ENCODE measurements at places on chromosomes 6 and 20.

DNA sequence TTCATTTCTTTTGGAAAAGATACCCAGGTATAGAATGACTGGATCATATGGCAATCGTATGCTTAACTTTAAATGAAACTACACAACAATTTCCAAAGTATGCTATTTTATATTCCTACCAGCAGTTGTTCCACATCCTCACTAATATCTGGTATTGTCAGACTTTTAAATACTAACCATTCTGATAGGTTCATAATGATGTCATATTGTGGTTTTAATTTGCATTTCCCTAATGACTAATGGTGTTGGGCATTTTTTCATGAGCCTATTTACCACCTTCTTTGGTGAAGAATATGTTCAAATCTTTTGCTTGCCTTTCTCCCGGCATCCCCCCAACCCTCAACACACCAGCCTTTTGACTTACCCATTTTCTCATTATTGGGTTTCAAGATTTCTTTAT lies 96.2 kb upstream of the HMGN3 start:
- no peak for DNase-seq

DNA sequence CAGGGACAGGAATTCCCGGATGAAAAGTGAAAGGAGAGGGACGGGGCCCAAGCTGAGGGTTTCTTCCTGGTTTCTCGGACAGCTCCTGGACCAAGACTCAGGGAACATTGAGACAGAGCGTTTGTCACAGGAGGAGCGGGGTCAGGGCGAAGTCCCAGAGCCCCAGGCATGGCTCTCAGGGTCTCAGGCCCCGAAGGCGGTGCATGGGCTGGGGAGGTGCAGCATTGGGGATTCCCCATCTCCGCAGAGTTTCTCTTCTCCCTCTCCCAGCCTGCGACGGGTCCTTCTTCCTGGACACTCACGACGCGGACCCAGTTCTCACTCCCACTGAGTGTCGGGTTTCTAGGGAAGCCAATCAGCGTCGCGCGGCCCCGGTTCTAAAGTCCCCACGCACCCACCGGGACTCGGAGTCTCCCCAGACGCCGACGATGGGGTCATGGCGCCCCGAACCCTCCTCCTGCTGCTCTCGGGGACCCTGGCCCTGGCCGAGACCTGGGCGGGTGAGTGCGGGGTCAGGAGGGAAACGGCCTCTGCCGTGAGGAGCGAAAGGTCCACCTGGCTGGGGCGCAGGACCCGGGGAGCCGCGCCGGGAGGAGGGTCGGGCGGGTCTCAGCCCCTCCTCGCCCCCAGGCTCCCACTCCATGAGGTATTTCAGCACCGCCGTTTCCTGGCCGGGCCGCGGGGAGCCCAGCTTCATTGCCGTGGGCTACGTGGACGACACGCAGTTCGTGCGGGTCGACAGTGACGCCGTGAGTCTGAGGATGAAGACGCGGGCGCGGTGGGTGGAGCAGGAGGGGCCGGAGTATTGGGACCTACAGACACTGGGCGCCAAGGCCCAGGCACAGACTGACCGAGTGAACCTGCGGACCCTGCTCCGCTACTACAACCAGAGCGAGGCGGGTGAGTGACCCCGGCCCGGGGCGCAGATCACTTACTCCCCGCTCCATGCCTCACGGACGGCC lies 54.6 kb upstream of the POLR1H start:
- no peak for DNase-seq

- DNase-seq, result peak; percentile 99
These were observed 36.4 kb downstream of the HFE start for GRCh38 chr6:26123675-26123946.

GRCh38 chr20:22515264-22515663 lies 69.1 kb downstream of the FOXA2 start:
- no peak for DNase-seq

GRCh38 chr20:41392295-41392694 lies 25.7 kb upstream of the EMILIN3 start:
- no peak for DNase-seq

DNA sequence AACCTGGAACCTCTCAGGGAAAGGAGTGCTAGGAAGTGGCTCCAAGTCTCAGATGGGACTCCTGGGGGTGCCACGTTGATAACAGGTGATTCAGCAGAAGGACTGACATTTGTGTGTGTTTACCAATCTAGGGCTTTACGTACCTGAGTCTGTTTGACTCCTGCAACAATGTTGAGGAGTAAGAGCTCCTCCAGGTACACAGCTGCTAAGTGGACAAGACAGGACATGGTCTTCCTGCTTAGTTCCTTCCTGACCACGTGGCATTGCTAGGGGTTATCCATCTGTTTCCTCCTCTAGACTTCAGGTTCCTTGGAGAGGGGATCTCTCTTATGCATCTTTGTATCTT lies 164.5 kb upstream of the SLC24A3 start:
- DNase-seq, result no peak

DNA sequence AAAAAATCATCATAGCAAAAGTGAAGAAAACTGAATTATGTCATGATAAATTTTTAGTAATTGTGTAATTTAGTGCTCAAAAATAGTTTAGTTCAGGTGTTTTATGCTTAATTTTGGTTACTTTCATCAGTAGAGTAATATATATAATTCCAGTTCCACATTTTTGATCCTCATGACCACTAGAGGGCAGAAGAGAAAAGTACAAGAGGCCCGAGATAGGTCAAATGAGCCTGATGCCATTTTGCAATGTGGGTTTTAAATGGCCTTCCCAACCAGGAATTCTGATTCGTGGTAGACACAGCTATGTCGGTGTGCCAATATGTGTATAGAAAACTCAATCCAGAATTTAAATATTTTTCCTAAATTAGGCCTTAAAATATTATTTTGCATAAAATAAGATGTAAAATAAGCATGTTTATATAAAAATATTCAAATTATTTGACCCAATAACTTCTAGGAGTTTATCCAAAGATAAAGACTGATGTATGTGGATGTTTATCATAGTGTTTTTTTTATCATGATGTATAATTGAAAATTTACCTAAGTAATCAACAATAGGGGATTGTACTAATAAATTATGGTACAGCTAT lies 159.7 kb upstream of the RPS6KA2 start:
- DNase-seq, result peak; percentile 62

- DNase-seq, result no peak
These were observed 29.9 kb downstream of the EZR start for GRCh38 chr6:158789115-158789917.

- DNase-seq, result no peak
These were observed 40.8 kb upstream of the TIAM2 start for GRCh38 chr6:154954347-154954746.

DNA sequence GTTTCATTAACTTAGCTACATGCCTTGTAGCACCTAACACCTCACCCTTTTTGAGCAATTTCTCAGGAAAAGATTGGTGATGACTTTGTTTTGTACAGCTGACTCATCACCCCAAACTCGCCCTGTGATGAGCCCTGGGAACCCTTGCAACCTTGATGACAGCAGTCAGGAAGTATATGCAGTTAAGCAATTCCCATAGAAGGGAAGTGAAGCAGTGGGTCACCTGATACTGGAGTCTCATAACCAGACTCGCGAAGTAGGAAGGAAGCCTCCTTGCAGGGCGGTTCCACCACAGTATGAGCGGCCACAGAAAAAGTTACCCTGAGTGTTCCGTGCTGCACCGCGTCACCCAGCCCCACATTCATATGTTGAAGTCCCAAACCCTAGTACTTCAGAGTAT lies 82.0 kb upstream of the EDN1 start:
- no peak for DNase-seq

DNA sequence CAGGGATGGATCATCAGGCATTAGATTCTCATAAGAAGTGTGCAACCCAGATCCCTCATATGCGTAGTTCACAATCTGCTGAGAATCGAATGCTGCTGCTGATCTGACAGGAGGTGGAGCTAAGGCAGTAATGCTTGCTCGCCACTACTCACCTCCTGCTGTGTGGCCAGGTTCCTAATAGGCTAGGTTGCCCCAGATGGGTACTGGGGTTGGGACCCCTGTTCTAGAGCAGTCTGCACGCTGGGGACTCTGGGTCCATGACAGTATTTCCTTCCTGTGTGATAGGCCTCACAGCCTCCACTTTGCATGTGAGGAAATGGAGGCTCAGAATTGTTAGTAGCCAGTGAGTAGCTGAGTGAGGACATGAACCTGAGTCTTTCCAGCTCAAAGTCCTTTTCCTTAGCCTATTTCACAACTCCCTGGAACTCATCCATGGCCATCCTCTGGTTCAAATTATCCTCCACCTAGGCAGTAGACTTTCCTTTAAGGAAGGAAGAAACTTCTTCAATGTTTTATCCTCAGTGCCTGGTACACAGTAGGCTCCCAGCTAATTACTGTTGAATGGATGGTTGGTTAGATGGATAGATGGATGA lies 117.2 kb downstream of the SYCP2 start:
- no peak for DNase-seq

DNA sequence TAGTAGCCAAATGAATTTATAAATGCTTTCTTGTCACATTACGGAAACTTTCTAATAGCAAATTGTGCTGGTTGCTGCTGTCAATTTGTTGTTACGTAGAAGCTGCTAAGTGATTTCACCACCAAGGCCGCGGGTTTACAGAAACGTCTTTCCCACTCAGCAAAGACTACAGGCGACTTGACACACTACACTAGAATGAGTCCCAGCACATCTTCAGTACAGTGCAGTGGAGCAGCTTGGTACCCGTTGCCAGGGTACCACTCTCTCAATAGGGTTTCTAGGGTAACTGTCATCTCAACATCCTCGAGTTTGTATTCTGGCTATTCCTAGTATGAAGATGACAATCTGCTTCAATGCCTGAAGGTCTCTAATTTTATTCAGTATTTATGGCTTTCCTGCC lies 22.7 kb upstream of the ZDHHC14 start:
- no peak for DNase-seq

DNA sequence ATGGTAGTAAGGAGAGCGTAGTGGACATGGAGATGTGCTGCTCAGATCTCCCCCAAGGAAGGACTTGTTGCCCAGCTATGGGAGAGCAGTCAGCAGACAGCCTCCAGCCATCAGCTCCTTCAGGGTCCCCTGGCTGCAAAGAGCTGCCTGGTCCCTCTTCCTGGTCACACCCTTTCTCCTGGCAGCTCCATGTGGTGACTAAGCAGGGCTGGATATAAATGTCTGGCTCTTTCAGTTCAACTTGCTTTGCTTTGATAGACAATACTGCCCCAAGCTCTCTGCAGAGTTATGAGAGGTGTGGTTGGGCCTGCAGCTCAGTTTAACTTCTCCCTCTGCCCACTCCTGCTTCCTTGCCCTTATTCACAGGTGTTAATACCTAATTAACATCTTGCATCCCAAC lies 64.1 kb upstream of the DDR1 start:
- peak; percentile 73 for DNase-seq

GRCh38 chr6:71298459-71298858 lies 9.8 kb downstream of the OGFRL1 start:
- no peak for DNase-seq

DNA sequence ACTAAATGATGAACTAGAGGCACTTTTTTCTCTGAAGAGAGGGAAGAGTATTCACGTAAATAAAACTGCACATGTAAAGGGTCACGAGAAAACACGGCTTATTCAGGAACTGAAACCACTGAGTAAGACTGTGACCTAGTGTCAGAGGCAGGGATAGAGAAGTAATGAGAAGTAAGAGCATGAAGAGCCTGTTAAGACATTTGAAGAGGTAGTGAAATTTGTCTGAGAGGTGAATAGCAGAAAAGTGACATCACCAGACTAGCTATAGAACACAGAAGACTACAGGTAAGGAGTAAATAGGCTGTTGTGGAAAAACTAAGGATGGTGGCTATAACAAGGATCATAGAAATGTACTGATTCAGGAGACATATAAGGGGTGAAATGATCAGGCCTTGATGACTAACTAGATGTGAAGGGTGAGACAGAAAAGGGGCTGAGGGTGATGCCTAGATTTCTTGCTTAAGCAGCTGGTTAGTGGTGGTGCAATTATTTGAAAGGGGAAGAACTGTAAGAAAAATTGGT lies 76.8 kb downstream of the REV3L start:
- DNase-seq, result no peak

- no peak for DNase-seq
These were observed 1.2 kb upstream of the COL20A1 start for GRCh38 chr20:63291811-63292210.

- peak; percentile 69 for DNase-seq
These were observed 92.1 kb downstream of the TASP1 start for GRCh38 chr20:13546497-13547131.

DNA sequence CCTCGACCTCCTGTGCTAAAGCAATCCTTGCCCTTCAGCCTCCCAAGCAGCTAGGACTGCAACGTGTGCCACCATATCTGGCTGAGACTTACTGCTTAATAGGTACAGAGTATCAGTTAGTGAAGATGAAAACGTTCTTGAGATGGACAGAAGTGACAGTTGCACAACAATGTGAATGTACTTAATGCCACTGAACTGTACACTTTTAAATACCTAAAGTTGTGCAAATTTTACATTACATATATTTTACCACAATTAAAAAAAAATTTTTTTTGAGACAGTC lies 25.9 kb downstream of the NUDT3 start:
- DNase-seq, result no peak

DNA sequence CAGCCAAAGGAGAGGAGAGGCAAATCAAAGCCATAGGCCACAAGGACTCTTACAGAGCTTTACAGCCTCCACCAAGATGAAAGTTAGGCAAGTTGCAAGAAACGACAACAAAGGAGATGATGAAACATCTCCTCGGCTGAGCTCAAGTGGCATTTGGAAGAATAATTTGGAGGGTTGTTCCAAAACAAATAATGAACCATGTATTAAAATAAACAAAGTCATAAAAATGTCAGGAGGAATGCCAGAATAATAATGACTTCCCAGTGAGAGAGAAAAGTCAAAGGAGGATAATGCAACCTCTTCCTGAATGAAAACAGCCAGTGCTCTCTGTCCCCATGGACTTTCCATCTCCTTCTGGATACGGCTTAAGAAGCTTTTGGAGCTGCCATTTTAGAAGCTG lies 371.4 kb upstream of the ID4 start:
- no peak for DNase-seq

DNA sequence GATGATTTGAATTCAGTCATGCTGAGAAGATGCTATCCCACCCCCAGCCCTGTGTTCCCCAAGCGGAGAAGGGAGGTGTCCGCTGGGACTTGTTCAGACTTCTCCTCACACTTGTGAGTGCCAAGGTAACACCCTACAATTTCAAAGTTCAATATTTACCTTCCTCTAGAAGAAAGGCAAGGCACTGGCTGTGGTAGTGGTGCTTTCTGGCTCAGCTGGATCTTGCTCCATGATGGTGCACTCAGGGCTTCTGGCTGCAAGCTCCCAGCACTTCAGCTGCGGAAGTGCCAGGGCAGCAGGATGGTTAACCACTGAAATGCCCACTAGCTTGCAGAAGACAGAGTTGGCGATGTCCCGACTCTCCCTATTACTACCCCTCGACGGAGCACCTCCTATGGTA lies 135.4 kb downstream of the MTFR2 start:
- DNase-seq, result no peak

- DNase-seq, result no peak
These were observed 20.0 kb downstream of the FAM209B start for GRCh38 chr20:56552911-56553629.
